Activated CD8-positive, alpha-beta memory T cell treated with anti-CD3 and anti-CD28 coated beads for 4 hours (primary cell): ENCODE measurements at places on chromosomes 4 and X.

DNA sequence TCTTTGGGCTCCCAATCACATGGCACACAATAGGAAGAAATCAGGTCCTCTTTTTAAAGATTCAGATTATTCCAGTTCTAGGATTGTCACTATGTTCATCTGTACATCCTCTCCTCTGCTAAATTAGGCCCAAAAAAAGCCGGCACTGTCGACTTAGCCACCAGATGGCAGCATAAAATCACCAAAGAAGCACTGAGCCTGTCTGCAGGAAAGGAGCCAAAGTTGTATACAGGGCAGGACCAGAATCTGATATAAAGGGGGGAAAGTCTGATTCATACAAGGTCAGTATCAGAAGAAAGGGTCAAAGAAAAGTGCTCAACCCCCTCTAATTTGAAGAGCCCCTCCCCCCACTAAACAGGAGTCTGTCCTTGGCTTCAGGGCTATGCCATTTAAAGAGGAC lies 292.5 kb downstream of the CHIC1 start:
- DNase-seq = peak; percentile 42

DNA sequence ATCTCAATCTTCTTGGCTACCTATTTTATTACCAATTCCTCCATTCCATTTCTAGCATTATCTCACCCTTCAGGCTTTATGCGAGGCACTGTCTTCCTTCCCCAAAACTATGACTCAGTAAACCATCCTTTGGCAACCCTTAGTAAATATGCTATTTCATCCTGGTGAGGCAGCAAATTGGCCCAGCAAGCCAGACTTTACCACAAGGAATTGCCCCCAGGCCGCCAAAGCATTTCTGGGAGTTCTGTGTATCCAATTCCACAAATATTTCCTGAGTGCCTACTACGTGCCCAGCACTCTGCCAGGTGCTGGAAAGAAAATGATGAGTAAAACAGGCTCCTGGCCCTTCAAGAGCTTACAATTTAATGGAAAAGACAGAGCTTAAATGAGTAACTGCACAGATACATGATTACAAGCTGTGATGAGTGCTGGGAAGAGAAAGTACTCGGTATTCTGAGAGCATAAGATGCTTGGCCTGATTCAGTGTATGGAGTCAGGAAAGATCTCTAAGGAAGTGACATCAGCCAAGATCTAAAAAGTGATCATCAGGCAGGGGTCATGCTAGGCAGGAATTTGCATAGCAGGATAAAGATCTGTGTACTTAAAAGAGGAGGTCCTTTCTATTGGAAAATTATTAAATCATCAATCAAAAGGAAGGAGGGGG lies 193.8 kb downstream of the ADAMTS3 start:
- DNase-seq = no peak

GRCh38 chrX:13664020-13664419 lies 11.1 kb downstream of the TCEANC start:
- DNase-seq = no peak

GRCh38 chrX:78706071-78706470 lies 41.4 kb upstream of the LPAR4 start:
- no peak for DNase-seq

- no peak for DNase-seq
These were observed 377.1 kb upstream of the ADGRL3 start for GRCh38 chr4:60822986-60823385.

GRCh38 chr4:5715357-5715756 lies 4.4 kb downstream of the EVC start:
- no peak for DNase-seq

DNA sequence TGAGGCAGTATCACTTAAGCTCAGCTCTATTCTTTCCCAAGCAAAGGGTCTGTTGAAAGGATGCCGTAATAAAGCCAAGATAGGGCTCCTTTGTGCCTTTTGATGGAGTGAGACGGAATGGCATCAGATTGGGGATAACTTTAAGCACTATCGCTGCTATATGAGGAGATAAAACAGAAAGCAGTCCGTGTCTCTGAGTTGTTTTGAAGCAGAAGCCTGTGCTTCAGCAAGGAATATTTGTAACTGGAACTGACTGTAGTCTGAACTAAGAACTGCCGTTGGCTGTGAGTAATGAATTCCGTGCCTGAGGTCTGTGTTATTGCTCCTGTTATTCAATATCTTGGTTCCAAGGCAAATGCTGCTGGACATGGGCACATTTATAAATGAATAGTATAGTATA lies 297.4 kb downstream of the ANKRD50 start:
- no peak for DNase-seq

DNA sequence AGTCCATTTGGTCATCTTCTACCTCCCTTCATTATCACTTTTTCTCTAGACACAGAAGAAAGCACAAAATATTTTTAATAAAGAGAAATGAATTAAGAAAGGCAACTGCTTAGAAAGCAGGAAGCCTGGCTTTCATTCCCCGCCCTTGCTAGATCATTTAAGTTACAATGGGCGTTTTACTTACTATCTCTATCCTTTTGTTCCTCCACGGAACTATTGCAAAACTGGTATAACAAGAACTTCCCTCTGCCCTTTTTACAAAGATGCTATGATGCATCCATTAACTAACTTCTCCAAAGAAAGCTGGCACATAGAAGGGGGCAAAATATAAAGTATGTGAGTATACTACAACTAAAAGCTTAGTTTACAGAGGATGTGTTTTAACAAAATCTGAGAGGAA lies 434.5 kb upstream of the FTHL17 start:
- no peak for DNase-seq
